Activated T-helper 1 cell treated with anti-CD3 and anti-CD28 coated beads, Interleukin-12 subunit alpha, Interleukin-12 subunit beta, Interleukin-2, Interleukin-4 antibody, amounts not matched to agents 30 ng/mL and 10 ng/mL and 1 ng/mL, durations not matched to agents 14 hours and 24 hours and 36 hours (primary cell): ENCODE measurements at places on chromosomes 2 and 18.

DNA sequence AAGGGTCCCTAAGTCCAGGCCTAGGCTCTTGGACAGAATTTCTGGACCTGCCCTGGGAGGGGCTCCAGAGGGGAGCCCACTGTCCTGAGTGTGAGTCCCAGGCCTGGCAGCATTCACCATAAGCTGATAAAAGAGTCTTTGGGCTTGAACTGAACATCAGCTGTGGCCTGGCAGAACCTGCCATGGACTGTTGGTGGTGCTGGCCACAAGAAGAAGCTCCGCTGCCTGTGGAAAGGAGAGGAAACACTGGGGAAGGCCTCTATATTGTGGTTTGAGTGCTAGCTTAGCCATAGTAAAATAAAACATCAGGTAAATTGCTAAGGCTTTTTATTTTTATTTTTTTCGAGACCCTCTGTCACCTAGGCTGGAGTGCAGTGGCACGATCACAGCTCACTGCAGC, 20.9 kb upstream of the BAZ2B start:
- H3K27ac ChIP-seq, result no peak overlapping the region
- peaks cover 3% of the 10 kb centered on the region for H3K27me3 ChIP-seq
- no peak overlapping the region for H3K4me3 ChIP-seq
- no peak for DNase-seq
- no peaks in the 10 kb centered on the region for H3K36me3 ChIP-seq
- no peaks in the 10 kb centered on the region for H3K4me1 ChIP-seq

GRCh38 chr2:26542676-26543505, 65.0 kb upstream of the OTOF start:
- no peak overlapping the region for H3K4me3 ChIP-seq
- H3K4me1 ChIP-seq, result no peaks in the 10 kb centered on the region
- no peak overlapping the region for H3K27ac ChIP-seq
- no peaks in the 10 kb centered on the region for H3K36me3 ChIP-seq
- no peak for DNase-seq
- peaks cover 17% of the 10 kb centered on the region for H3K27me3 ChIP-seq

DNA sequence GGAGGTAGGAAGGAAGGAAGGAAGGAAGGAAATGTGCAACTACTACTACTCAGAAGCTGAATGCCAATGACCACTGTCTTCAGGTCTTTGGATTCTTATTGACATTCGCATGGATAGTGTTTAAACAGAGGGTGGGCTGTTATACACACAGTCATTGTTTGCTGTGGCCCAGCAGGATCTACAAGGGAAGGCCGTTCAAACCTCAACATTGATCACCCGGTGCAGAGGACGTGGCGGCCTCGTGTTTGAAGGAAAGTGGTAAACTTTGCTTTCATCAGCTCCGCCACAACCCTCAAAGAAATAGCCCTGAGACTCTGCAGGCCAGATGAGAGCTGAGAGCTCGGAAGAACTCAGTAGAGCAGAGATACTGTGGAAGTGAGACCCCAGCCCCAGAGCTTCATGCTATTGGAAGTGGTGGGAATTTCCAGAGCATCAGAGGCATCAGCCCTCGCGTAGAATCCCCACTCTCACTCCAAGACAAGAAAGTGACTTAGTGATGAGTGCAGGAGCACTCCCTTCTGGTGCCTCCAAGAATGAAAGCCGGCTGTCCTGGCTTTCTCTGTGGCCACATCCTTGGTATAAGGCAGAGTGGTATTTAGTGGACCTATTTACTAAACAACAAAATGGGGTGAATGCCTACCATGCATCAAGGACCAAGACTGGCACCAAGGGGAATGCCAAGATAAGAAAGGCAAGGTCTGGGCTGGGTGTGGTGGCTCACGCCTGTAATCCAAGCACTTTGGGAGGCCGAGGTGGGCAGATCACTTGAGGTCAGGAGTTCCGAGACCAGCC, 10.1 kb upstream of the ROCK2 start:
- no peaks in the 10 kb centered on the region for H3K4me1 ChIP-seq
- no peak overlapping the region for H3K27ac ChIP-seq
- H3K27me3 ChIP-seq, result peaks cover 15% of the 10 kb centered on the region
- no peak overlapping the region for H3K4me3 ChIP-seq

DNA sequence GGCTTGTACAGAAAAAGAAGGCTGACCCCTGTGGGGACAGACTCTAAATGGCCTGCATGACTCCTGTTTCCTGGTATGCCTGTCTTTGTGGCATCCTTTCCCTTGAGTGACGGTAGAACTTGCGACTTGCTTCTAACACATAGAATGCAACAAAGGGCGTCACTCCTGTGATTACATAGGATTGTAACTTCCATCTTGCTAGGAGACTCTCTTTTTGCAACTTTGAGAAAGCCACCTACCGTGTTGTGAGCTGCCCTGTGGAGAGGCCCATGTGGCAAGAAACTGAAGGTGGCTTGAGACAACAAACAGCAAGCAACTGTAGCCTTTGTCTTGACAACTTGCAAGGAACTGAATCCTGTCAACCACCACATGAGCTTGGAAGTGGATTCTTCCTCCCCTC, 46.5 kb downstream of the THNSL2 start:
- no peak overlapping the region for H3K4me3 ChIP-seq
- H3K36me3 ChIP-seq, result no peaks in the 10 kb centered on the region
- peaks cover 29% of the 10 kb centered on the region for H3K27me3 ChIP-seq
- H3K27ac ChIP-seq, result no peak overlapping the region
- DNase-seq, result no peak
- H3K4me1 ChIP-seq, result no peaks in the 10 kb centered on the region

DNA sequence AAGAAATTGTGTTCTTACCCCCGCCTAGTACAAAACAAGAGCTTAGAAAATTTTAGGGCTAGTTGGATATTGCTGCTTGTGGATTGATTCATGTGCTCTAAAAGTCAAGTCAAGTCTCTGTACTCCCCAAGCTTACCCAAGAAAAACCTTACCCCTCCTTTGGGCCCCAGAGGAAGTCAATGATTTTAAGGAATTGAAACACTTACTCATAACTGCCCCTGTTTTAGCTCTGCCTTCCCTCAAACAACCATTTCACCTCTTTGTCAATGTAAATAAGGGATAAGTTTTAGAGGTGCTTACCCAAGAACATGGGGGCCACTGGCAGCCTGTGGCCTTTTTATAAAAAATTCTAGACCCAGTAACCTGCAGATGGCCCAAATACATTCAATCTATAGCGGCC, 136.6 kb upstream of the RMP24 start:
- no peaks in the 10 kb centered on the region for H3K36me3 ChIP-seq
- DNase-seq, result no peak
- no peak overlapping the region for H3K27ac ChIP-seq
- H3K27me3 ChIP-seq, result no peaks in the 10 kb centered on the region

GRCh38 chr2:54114936-54115283, 505 bp upstream of the ACYP2 start:
- H3K4me1 ChIP-seq, result peaks cover 14% of the 10 kb centered on the region
- DNase-seq, result no peak
- H3K27me3 ChIP-seq, result peaks cover 9% of the 10 kb centered on the region
- peaks cover 22% of the 10 kb centered on the region for H3K36me3 ChIP-seq
- peak overlapping the region; percentile 97 for H3K27ac ChIP-seq
- peak overlapping the region; percentile 92 for H3K4me3 ChIP-seq

DNA sequence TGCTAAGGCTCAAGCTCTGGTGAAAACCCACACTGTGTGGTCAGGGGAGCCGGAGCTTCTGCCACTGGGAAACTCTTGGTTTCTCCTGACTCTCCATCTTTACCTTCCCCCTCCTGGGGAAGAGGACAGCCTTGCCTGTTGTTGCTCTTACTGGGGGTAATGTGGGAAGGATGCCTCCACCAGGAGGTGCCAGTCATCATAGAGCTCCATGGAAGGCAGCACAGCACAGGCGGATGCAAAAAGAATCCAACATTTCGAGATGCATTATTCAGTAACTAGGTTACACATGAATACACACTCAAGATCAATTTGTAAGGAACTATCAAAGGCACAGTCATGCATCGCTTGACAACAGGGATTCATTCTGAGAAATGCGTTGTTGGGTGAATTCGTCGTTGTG, 322.6 kb downstream of the AFF3 start:
- H3K27me3 ChIP-seq, result peaks cover 4% of the 10 kb centered on the region
- DNase-seq, result no peak
- H3K36me3 ChIP-seq, result no peaks in the 10 kb centered on the region
- no peaks in the 10 kb centered on the region for H3K4me1 ChIP-seq
- H3K4me3 ChIP-seq, result no peak overlapping the region

DNA sequence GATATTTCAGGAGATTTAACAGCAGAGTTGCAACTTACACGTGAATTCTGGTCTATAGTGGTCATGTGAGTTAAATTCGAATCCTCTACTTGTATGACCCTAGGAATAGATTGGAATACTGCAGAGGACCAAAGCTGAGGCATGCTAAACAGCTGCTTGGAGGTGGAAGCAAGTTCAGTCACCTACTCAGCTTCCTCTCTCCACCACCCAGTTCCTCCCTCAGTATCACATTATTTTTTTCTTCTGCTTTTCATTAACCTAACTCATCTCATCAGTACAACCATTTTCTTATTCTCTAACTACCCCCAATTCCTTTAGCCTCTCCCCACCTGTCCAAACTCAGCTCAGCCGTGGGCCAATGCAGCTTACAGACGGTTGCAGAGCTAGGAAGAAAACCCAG, 385.5 kb downstream of the SETBP1 start:
- H3K36me3 ChIP-seq, result peaks cover 2% of the 10 kb centered on the region
- no peaks in the 10 kb centered on the region for H3K4me1 ChIP-seq
- no peak overlapping the region for H3K27ac ChIP-seq
- no peak overlapping the region for H3K4me3 ChIP-seq

GRCh38 chr2:155389224-155389623, 690.7 kb downstream of the KCNJ3 start:
- H3K36me3 ChIP-seq, result no peaks in the 10 kb centered on the region
- DNase-seq, result no peak
- no peaks in the 10 kb centered on the region for H3K27me3 ChIP-seq
- no peak overlapping the region for H3K4me3 ChIP-seq
- no peaks in the 10 kb centered on the region for H3K4me1 ChIP-seq

GRCh38 chr2:219540784-219541504, 2.7 kb downstream of the CHPF start:
- H3K36me3 ChIP-seq, result peaks cover 7% of the 10 kb centered on the region
- peaks cover 12% of the 10 kb centered on the region for H3K27me3 ChIP-seq
- DNase-seq, result no peak
- peaks cover 20% of the 10 kb centered on the region for H3K4me1 ChIP-seq
- no peak overlapping the region for H3K27ac ChIP-seq
